Activated T-helper 9 cell treated with anti-CD3 and anti-CD28 coated beads, Interleukin-2, amount 50 U/mL, for 16 hours (primary cell): ENCODE measurements at places on chromosomes 2 and 18.

- no peak for DNase-seq
Observed at GRCh38 chr2:235389626-235390025, 104.2 kb upstream of the AGAP1 start.

DNA sequence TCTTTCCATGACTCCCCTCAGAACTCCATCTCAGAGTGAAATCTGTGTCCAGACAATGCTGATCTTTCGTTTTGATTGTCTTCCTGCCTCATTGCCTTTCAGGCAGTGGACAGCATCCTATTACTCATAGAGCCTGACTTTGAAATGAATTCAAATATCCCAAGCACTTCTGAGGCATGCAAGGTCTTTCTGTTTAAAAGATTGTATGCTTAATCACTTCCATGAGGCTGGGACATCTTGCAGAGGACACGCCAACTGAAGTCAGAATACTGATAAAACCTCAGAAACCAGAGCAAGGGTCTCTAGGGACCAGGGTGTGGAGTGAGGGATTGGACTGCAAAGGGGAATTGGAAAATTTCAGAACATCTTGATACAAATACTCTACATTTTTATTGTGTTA is 836.5 kb upstream of the ID2 start:
- DNase-seq, result no peak

DNA sequence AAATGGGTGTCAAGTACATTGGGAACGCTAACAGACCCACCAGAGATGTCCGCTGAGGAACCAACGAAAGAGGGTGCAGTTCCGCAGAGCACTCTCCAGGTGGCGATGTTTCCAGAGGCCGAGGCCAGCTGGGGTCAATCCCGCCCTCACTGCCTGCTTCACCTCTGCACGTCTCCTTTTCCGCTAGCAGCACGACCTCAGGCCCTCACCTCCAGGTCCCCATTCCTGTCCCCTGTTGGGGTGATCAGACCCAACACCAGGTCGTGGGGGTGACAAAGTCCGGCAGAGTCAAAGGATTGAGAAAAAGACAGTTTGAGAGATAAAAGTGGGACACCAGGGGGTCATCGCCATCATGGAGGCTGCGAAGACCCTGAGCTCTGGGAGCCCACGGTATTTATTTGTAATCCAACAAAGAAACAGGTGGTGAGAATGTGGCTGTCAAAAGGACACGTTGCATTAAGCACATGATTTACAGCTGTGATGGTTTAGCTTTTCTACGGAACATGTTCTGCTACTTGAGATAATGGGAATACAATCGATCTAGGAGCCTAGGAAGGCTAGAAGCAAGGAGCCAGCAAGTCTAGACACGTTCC is 27.3 kb downstream of the ZAP70 start:
- DNase-seq, result no peak

DNA sequence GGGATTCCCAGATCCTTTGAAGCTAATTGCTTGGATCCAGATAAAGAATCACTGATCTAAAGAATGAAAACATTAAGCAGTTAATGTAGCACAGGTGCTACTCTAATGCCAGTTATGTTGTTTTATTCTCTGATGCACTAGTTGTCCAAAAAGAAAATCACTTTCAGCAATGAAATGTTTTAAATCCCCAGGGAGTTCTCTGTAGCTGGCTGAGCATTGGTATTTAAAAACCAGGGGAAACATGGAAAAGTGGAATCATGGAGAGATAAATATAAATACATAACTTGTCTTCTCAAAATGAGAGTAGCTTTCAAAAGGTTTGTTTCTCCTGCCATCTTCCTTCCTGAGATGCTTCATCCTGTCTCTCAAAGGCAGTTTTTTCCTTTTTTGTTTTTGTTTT is 37.7 kb downstream of the CD302 start:
- DNase-seq, result no peak

DNA sequence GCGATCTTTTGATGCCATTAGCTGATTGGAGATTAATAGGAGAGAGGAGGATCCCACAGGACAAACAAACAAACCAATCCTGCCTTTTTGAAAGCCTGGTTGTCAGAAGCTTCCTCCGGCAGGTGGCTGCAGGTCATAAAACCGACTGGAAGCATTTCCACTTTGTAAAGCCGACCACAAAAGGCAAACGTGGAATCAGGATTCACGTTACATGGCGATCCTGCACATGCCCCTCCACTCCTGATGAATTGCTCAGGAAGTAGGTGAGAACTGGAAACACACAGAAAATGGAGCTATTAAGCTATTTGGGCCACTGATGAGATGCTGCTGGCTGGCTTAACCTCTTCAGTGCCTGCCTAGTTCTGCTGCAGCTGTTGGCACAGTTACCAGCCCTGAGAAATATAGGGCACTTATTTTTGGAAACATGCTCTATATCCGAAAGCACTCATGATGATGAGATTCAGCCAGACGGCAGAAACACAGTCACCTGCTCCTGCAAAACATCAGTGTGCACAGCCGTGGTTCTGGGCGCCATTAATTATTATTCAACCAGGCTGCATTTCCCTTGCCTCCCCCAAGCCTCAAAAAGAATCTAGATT is 110.3 kb upstream of the ST6GAL2 start:
- DNase-seq, result no peak

- no peak for DNase-seq
Observed at GRCh38 chr18:35041815-35042387, 688 bp downstream of the MAPRE2 start.

DNA sequence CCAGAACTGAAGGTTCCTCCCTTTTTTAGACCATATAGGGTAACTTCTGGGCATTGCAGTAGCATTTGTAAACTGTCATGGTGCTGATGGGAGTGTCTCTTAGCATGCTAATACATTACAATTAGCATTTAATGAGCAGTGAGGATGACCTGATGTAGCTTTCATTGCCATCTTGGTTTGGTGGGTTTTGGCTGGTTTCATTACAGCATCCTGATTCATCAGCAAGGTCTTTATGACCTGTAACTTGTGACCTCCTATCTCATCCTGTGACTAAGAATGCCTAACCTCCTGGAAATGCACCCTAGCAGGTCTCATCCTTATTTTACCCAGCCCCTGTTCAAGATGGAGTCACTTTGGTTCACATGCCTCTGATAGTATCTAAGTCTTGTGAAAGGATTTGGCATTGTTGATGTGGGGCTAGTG is 159.0 kb downstream of the TMX3 start:
- DNase-seq, result no peak

- DNase-seq, result no peak
Observed at GRCh38 chr2:199303728-199304177, 154.0 kb downstream of the SATB2 start.

GRCh38 chr2:168797286-168797655 is 5.2 kb upstream of the NOSTRIN start:
- DNase-seq, result no peak

GRCh38 chr2:23585273-23586170 is 200.5 kb downstream of the KLHL29 start:
- no peak for DNase-seq

GRCh38 chr18:39805218-39805617 is 2149.8 kb upstream of the PIK3C3 start:
- no peak for DNase-seq

DNA sequence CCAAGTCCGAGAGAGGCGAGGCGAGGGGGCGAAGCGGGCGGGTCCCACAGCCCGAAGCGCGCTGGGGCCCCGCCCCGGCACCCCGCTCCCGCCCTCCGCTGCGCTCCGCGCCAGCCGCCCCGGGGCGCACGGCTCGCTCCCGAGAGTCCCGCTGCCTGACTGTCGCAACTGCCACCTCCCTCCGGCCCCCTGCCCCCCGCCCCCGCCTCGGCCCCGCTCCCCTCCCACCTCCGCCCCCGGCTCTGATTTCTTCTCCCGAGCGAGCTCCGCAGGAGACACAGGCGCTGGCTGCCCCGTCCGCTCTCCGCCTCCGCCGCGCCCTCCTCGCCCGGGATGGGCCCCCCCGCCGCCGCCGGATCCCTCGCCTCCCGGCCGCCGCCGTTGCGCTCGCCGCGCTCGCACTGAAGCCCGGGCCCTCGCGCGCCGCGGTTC is at the start of gene WNT6:
Gene WNT6, plus strand, starts transcription at position 250 of the 432 bp plus-strand sequence. CDS start 233 bp downstream, outside the sequence.
- no peak for DNase-seq

DNA sequence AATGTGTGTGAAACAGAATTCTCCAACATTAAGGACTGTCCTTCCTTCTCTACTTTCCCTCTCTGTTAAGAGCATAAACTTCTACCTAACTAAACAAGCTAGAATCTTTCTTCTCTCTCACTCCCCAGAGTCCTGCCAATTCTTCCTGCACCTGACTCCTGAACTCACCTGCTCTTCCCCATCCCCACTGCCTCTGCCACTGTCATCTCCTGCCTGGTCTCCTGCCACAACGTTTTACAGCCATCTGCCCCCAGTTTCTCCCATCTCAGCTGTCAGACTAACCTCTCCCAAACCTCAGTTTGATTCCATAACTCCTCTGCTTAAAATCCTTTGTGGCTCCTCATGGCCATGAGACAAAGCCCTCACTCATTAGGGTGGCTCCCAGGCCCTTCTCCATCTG is 288.3 kb upstream of the FBXO11 start:
- no peak for DNase-seq

- no peak for DNase-seq
Observed at GRCh38 chr18:13800505-13801259, 23.3 kb upstream of the MC5R start.

DNA sequence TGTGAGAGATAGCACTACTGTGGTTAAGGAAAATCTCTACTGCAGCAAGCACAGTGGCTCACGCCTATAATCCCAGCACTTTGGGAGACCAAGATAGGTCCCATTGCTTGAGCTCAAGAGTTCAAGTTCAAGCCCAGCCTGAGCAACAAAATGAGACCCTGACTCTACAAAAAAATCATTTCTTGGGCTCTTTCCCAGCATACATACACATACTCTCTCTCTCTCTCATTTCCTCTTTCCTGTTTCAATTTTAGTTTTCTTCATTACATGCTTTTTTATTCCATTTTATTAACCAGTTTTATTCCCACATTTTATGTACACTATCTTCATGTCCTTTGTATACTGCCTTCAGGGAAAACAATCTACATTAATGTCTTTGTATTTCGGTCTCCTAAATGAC is 14.6 kb downstream of the WDR33 start:
- no peak for DNase-seq

- no peak for DNase-seq
Observed at GRCh38 chr2:154532763-154533162, 165.7 kb upstream of the KCNJ3 start.

DNA sequence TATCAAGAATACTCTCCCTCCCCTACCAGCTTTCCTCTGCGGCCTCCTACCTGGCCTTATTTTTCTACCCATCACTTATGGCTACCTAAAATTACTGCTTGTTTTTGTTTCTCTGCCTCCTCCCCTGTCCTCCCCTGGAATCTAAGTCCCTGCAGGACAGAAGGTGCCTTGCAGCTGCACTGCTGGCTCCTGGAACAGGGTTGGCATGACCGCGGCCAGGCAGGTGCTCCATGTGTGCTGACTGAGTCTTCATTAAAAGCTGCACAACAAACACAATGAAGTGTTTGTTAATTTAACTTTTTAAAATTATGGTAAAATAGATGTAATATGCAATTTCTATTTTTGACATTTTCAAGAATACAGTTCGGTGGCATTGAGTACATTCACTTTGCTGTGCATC is 171.9 kb upstream of the FHL2 start:
- DNase-seq, result no peak

DNA sequence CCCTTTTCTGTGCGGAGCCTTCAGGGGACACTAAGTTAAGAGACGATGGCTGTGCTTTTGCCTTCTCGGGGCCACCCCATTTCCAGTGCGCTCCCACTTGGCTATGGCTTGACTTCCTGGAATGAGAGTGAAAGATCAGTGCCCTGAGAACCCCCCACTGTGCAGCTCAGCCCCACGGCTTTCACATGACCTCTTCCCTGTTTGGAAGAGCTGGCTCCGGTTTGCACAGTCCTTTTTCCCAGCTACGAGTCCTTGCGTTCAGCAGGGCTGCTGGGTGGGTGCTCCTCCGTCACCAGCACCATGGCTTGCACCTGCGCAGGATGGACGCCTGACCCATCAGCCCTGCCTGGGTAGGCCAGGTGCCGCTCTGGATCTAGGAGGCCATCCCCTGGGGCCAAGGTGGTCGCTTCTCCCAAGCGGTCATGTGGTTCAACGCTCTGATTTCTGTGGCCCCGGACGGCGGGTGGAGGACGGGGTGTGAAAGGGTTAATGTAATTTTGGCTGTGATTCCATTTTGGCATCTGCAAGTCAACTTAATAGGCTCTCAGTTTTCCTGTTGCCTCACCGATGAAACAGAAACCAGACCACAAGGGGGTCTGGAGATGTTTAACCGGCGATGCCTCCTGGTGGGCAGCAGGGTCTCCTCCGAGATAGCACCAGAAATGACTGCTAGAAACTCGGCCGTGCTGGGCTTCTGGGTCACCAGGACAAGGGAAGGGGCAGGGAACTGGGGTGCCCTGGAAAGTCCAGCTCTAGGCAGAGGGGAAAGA is 113.1 kb upstream of the HAAO start:
- no peak for DNase-seq

- DNase-seq, result no peak
Observed at GRCh38 chr2:24088821-24089359, 4.3 kb upstream of the TP53I3 start.

DNA sequence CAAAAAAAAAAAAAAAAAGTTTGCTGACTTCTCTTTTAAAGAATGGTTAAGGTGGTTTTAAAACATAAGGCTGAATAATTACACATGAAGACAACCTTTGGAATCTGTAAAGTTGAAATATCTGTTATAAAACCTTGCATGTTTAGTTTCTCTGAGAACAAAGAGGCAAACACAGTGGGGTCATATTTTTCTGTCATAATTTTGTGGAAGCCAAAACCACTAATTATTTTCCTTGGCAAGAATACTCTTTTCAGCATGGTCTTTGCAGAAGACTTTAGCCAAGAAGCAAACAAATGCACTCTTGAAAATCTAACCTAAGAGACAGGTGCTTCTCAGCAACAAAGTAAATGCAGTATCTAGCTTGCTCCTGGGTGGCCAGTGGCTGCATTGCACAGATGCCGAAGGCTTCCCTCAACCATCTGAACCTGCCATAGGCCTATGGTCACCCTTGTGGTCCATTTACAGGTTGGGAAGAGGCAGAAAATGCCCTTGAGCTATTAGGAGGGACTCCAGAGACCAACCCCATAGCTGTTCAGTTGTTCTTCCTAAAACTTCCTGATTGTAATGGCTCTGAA is 44.8 kb downstream of the ZAP70 start:
- DNase-seq, result no peak

GRCh38 chr2:127216095-127216494 is 4.0 kb downstream of the CYP27C1 start:
- DNase-seq, result no peak
